OCI-LY7 (cell line): ENCODE measurements at places on chromosomes 16 and 17. TPM values are rescaled to one million over a fixed set of nuclear protein-coding genes. Genes with fewer than 3 reads are reported as not detected.

- DNase-seq: no peak
These were observed 117.0 kb downstream of the RGS9 start for GRCh38 chr17:65254166-65254565.

DNA sequence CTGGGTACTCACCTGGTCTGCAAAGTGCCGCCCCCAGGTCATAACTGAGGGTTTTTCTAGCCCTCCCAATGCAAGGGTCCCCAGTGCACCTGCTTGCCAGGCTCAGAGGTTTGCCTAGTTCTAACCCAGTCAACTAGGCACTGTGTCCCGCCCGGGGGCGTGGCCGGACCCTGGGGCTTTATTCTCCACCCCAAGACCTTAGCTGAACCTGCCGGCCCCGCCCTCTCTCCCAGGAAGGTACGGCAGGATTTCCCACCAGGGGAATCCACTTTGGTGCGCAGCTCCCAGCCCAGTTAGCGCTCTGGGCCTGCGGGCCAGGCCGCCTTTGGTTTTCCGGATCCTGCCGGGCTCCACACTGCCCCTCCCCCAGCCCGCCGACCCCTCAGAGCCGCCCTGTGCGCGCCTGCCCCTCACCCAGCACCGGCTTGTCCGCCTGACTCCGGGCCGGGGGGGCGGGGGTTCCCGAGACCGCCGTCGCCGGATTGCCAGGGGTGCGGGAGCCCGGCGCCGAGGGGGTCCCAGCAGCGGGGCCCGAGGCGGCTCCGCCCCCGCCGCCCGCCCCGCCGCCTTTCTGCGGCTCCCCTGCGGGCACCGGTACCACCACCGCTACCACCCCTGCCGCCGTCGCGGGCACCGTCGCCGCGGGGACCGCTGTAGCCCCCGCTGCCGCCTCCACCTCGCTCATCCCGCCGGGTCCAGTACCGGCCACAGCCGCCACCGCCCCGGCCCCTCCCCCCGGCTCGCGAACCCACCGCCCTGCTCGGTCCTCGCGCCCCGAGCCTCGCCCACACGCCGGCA, 424 bp downstream of the YBX2 start:
- no peak for DNase-seq

DNA sequence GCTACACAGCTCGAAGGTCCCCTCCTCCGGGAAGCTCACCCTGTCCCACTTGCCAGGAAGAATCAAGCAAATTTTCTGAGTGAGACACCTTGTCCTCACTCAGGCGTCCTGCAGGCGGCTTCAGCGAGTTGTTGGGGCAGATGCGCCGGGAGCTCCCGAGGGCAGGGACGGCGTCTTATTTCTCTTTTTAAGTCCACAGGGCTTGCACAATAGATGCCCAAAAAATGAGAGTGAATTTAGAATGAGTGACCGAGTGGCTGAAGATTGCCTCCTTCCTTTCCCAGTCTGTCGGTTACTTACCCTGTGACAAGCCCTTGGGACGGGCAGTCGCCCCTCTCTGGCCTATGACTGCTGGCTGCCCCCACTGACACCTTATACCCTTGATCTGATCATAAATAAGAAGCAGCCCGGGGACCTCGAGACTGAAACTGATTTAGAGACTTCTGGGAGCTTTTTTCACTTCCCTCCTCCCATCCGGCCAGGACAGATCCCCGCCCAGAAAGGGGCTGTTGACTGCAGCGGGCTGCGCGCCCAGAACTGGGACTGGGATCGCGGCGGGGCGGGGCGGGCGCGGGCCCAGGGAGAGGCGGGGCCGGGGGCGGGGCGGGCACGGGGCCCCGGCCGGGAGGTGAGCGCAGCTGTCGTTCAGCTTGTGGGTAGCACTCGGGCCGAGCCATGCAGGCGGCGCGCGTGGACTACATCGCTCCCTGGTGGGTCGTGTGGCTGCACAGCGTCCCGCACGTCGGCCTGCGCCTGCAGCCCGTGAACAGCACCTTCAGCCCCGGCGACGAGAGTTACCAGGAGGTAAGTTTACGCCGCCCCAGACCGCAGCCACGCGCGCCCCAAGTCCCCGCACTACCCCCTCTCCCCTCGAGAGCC, at the start of gene TTYH2:
Gene TTYH2 (plus strand): TSS at position 659 of the 879 bp plus-strand sequence. CDS start 17 bp downstream, at position 676.
- DNase-seq: peak; percentile 83

GRCh38 chr16:28603381-28604185, 6.3 kb downstream of the SULT1A1 start:
- no peak for DNase-seq

- DNase-seq: peak; percentile 56
These were observed 370.8 kb downstream of the SNX29 start for GRCh38 chr16:12347365-12347764.

GRCh38 chr16:78004517-78004916, 17.8 kb upstream of the CLEC3A start:
- no peak for DNase-seq

DNA sequence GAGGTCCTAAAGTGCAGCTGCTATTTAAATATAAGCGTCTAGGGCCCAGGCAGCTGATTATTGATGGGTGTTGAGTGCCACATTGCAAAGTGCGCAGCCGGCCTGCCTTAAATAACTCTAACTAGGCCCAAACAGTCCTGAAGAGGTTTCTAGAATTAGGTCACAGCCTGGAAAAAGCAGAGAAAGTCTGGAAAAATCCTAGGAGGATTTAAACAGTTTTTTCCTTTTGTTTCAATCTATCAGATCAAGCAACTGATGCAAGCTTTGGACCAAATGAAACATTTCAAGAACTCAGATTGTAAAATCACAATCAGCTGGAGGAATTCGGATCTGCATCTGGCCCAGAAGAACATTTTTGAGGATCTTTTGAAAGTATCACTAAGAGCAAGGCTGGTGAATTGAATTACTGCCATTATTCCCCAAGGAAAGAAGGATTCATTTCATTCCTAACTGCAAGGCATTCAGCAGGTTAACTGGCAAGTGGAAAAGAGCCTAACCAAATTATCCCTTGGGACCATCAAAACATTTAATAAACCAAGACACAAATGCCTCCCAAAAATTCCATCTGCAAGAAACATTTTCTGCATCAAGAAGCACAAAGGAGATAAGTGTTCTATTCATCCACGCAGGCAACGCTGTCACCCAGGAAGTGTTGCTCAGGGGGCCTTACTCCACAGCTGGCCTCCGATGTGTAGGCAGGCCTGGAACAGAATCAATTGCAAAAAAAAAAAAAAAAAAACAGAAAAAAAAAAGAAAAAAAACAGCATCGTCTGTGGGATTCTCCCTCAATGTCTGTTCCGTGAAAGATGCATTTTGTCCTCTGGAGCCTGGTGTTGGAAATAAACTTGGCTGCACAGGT, 46.1 kb downstream of the IRX3 start:
- DNase-seq: no peak

DNA sequence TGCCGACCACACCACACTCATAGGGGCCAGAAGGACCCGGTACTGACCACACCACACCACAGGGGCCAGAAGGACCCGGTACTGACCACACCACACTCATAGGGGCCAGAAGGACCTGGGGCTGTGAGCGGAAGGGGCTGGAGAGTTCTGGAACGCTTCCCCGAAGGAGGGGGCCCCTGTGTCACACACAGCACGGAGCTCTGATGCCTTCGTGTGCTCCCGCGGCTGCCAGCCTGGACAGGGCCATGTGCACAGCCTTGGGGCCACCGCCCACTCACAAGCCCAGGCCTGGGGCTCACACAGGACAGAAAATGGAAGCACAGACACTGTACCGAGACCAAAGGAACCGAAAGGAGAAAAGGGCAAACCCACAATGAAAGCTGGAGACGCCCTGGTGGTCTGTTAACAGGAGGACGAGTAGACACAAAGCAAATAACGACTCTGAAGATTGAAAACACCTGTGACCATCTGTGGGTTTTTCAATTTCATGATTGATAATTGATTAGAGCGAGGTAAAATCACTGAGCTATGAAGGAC, 106.5 kb upstream of the METRNL start:
- no peak for DNase-seq

- DNase-seq: no peak
These were observed 92.5 kb downstream of the N4BP1 start for GRCh38 chr16:48517493-48517892.

DNA sequence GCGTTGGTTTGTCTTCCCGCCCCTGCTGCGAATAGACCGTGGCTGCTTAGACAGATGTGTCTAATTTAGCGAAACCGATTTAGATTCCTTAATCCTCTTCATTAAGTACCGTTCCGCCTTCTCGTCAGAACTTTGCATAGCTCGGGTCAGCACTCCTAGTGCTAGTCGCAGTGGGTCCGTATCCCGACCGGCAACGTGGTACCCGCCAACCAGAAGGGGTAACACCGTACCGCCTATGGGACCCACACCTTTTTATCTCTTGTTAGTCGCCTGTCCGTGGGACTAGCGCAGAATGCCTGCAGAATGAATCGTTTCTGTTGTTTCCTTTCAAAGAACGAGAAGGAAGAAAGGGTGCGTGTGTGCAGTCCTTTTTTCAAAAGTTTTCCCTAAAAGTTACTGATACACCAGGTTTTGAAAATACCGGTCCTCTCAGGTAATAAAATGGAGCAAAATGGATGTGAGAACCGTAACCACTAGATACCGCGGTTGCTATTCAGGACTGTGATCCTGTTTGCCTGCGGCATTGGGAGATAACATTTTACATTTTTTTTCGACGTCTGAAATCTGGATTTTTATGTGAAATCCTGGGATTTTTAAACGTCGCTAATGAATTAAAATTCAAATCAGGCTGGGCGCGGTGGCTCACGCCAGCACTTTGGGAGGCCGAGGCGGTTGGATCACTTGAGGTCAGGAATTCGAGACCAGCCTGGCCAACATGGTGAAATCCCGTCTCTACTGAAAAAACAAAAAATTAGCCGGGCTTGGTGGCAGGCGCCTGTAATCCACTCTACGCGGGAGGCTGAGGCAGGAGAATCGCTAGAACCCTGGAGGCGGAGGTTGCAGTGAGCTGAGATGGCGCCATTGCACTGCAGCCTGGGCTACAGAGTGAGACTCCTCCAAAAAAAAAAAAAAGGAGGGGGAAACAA, 998 bp upstream of the SRSF1 start:
- DNase-seq: no peak

DNA sequence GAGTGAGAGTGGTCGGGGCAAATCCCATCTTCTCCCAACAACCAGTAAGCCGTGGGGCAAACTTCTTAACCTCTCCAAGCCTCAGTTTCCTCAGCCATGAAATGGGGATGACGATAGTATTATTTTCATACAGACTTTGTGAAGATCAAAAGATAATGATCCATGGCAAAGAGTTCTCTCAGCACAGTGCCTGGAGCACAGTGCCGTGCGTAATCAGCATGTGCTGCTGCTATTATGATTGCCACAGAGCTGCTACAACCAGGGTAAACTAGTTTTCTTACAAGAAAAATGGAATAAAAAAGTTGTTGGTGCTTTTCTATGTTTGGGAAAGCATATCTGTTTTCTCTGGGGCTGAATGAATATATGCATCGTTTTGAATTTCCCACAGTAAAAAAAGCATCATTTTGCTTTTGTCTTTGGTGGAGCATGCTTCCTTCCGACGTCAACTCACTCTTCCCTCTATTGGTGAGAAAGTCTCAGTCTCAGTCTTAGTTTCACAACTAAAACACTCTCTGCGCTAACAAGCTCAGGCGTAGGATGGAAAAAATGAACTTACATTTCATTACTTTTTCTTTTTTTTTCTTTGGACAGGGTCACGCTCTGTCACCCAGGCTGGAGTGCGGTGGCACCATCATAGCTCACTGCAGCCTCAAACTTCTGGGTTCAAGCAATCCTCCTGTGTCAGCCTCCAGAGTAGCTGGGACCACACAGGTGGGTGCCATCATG, 37.2 kb downstream of the CDK5R1 start:
- peak; percentile 68 for DNase-seq

DNA sequence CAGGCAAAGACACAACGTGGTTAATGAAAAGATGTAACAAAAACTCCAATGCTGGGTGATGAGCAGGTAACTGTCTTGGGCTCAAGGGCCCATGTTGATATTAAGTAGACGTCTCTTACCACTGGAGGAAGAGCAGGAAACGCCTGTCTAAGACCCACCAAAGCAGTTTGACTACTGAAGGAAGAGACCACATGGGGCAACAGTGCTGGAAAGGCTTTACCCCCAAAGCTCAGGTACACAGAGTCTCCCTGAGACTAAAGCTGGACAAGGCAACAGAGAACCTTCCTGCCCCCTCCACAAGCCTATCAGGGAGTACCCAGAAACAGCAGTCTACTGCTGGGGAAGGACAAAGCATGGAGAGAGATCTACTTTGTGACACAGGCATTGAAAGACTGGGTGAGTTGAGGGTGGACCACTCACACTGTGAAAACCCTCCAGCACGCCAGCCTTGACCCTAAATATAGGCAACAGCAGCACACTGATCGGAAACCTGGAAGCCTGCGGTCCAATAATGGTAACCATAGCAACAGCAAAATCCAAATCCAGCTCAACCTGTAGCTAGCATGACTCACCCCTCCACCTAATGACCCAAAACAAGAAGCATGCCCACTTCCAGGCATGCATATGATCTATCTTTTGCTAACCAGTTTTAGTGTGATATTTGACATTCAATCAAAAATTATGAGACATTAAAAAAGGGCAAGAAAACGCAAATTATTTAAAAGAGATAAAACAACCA, 270.5 kb upstream of the SDK2 start:
- no peak for DNase-seq

- no peak for DNase-seq
These were observed 15.5 kb upstream of the MARVELD3 start for GRCh38 chr16:71610447-71610846.

DNA sequence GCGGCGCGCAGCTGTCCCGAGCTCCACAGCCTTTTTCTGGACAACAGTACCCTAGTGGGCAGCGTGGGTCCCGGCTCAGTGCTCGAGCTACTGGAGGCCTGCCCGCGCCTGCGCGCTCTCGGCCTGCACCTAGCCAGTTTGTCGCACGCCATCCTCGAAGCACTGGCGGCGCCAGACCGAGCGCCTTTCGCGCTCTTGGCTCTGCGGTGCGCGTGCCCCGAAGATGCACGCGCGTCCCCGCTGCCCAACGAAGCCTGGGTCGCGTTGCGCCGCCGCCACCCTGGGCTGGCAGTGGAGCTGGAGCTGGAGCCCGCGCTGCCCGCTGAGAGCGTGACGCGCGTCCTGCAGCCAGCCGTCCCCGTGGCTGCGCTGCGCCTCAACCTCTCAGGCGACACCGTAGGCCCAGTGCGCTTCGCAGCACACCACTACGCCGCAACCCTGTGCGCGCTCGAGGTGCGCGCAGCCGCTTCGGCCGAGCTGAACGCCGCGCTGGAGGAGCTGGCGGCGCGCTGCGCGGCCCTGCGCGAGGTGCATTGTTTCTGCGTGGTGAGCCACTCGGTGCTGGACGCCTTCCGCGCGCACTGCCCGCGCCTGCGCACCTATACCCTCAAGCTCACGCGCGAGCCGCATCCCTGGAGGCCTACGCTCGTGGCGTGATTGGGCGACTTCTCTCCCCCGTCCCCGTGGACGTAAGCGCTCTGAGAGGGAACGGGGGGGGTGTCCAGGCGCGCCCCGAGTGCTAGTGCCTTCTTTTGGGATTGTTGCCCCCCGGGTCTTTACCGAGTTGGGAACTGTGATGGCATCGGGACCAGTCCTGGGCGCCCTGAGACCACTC, 1.2 kb upstream of the HSF4 start:
- DNase-seq: no peak

- DNase-seq: no peak
These were observed 25.6 kb upstream of the KRT17 start for GRCh38 chr17:41649923-41650519.

- DNase-seq: no peak
These were observed 167.7 kb downstream of the ZNF423 start for GRCh38 chr16:49688036-49688697.

Gene KRT23
- not detected in 2 replicates for total RNA-seq

Gene PITPNM3
- 1.2 and 1.6 TPM in 2 replicates for total RNA-seq

Gene TRPV3
- 0.06 TPM in 1 of 2 replicates, not detected in the other for total RNA-seq

Gene CRISPLD2
- total RNA-seq: 0.53 and 0.99 TPM in 2 replicates

Gene KRTAP4-4
- not detected in 2 replicates for total RNA-seq

Gene TEPSIN
- total RNA-seq: 75.3 and 78.9 TPM in 2 replicates

Gene MT1M
- total RNA-seq: not detected in 2 replicates

Gene CBX2
- total RNA-seq: 27.9 and 31.2 TPM in 2 replicates

Gene PRKCA
- 31.3 and 32.1 TPM in 2 replicates for total RNA-seq

Gene CYB561
- not detected in 2 replicates for total RNA-seq
